ENCODE measurements at places on chromosomes 12 and 14.

- no peak for DNase-seq
Measured at GRCh38 chr14:24991821-24992220, 58.1 kb downstream of the STXBP6 start.

GRCh38 chr12:22672951-22673350 is 48.0 kb downstream of the ETNK1 start:
- DNase-seq = no peak

DNA sequence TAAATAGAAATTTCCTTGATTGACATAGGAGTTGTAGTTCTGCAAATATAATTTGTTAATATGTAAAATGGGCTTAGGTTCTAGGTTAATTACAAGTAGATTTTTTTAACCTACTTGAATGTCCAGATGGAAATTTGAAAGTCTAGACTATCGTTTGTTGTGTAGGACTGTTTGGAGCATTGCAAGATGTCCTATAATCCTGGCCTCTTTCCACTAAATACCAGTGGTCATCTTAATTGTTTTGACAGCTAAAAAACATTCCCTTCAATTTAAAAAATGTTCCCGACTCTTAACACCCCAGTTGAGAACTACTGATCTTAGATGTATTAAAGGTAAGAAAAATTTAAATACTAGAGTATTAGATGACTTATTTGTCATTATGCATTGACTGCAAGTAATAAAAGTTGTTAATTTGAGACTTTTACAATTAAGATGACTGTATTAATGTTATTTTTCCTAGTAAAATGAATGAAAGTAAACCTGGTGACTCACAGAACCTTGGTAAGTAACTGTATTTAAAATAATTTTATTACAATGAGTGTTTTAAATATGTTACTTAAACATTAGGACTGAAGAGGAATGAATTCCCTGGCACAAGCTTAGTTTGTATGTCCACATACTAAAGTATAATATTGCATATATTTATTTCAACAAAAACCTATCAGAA is 21.8 kb downstream of the G2E3 start:
- no peak for DNase-seq

- DNase-seq = no peak
Measured at GRCh38 chr14:49992448-49992847, 99.6 kb downstream of the ARF6 start.

DNA sequence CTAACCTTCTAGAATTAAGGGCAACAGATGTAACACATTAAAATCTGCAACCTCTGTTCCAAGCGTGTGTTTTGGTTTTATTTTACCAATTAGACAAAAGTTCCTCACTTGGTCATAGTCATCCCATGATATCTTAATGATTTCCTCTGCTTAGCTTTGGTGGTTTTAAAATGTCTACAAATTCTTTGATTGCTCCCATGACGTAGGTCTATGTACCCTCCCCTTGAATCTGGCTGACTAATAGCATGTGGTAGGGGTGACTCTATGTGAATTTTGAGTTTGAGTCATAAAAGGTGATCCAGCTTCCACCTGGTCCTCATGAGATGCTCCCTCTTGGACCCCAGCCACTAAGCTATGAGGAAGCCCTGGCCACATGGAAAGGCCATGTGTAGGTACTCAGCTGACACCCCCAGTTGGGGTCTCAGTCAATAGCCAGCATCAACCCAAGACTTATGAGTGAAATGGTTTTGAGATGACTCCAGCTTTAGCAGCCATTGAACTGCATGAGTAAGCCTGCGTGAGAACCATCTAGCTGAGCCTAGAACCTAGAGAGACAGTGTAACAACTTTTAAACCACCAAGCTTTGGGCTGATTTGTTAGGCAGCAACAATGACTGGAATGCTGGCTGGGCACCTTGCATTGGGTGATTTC is 247.1 kb downstream of the MSRB3 start:
- no peak for DNase-seq

DNA sequence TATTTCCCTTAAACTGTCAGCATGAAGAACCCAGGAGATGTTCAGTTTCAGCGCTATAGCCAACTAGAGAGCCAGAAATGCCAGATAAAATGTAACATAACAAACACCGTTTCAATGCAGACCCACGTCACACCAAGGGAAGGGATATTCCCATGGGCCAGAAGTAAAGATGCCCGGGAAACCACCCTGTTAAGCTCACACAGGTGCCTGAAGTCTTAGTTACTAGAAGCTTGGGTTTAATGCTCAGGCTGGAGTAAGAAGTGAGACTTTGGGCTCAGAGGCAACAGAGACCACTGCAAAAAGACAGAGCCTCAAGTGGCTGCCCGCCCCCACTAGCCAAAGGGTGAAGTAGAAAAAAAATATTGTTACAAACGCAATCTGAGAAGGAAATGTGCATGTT is 52.3 kb downstream of the SYNE3 start:
- DNase-seq = no peak

GRCh38 chr14:97523936-97524335 is 726.8 kb downstream of the VRK1 start:
- no peak for DNase-seq

DNA sequence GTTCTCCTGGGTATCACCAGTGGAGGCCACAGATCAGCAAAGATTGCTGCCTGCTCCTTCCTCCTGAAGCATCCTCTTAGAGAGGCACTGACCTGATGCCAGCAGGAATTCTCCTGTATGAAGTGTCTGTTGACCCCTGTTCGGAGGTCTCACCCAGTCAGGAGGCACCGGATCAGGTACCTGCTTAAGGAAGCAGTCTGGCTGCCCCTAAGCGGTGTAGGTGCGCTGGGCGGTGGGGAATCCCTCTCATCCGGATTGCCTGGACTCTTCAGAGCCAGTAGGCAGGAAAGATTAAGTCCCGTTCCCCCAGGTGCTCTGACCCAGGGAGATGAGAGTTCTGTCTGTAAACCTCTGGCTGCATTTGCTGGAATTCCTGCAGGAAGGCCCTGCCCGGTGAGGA is 455.2 kb downstream of the CCDC91 start:
- no peak for DNase-seq

GRCh38 chr14:22887260-22887989 is 4.4 kb downstream of the REM2 start:
- DNase-seq = no peak

DNA sequence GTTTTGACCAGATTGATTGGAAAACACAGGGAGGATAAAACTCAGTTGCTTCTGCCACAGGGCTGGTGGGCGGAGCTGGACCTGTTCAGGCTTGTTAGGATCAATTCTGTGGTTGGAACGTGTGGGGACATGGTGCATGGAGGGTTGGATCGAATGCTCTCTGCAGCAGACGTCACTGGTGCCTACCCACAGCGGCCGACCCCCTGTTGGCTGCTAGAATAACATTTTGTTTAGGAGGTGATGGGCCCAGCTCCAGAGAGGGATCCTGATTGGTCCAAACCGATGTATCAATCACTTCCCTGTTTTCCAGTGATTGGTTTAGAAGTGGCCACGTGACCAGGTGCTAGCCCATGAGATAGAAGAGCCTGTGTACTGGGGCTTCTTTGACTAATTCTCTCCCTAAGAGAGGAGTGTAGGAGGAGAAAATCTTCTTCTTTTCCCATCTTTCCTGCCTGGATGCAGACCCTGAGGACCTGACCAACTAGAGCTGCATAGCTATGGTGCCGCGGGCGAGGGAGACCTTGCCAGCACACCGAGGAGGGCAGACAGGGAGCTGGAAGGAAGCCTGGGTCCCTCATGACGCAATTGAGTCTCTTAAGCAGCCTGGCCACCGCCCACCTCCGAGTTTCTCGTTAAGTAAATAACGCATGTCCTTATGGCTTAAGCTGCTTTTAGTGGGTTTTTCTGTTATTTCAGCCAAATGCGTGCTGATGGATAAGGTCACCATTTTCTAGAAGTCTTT is 163.5 kb downstream of the AACS start:
- no peak for DNase-seq

DNA sequence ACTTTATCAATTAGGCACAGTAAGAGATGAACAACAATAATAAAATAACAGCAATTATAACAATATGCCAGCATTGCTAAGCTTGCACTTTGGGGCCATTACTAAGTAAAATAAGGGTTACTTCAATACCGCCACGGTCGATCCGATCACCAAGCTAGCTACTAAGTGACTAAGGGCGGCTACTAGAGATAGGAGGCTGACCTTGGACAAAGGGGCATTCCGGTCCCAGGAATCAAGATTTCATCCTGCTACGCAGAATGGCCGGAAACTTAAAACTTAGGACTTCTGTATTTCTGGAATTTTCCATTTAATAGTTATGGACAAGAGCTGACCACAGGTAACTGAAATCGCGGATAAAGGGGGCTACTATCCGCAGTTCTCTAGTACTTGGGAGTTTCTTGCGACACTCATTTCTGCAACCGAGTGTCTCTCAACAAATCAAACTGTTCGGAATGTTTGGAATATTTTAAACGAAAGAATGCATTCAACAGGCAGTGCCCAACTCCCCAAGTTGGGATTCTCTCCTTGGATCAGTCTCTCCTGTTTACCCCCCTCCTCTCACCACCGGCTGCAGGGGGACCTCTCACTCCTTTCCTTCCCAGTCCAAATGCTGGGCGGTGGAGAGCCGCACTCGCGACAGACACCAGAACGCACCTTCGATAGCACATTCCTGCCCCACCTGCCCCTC is 650 bp downstream of the HEBP1 start:
- DNase-seq = no peak

- DNase-seq = no peak
Measured at GRCh38 chr12:84875241-84875640, 37.4 kb downstream of the SLC6A15 start.

DNA sequence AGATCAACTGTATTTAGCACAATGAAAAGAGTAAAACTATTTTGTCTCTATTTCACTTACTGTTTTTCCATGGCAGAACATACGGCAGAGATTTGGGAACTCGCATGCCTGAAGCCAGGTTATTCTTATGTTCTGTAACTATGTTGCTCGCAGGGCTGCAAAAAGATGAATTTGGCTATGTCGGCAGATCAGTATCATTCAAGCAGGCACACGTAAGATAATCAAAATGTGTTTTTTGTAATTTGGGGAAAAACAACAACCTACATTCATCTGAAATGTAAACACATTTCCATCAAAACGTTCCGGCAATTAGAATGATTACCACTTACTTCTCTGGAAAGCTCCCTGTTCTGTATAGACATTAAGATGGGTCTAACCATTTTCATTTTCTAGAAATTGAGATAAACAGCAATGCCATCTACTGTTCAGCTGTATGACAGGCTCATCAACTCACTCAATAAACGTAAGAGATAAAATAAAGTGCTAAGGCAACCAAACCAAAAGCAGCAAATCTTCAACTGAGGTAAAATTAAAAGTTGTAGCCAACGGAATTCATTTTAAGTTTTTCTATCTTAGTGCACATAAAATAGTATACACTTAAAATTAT is 13.0 kb downstream of the GTSF1 start:
- no peak for DNase-seq

GRCh38 chr14:103834956-103835355 is 12.4 kb downstream of the PPP1R13B start:
- DNase-seq = no peak

- DNase-seq = no peak
Measured at GRCh38 chr14:55838529-55839052, 258.6 kb downstream of the KTN1 start.

GRCh38 chr12:58583529-58583928 is 336.8 kb downstream of the LRIG3 start:
- no peak for DNase-seq

DNA sequence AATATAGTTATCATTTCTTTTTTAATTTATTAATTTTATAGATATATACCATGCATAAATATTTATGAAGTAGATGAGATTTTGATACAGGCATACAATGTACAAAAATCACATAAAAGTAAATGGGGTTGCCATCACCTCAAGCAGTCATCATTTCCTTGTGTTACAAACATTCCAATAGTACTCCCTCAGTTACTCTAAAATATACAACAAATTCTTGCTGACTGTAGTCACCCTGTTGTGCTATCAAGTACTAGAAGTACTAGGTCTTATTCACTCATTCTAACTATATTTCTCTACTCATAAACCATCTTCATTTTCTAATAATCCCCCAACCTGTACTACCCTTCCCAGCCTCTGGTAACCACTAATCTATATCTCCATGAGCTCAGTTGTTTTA is 432.6 kb upstream of the SYT1 start:
- DNase-seq = no peak

DNA sequence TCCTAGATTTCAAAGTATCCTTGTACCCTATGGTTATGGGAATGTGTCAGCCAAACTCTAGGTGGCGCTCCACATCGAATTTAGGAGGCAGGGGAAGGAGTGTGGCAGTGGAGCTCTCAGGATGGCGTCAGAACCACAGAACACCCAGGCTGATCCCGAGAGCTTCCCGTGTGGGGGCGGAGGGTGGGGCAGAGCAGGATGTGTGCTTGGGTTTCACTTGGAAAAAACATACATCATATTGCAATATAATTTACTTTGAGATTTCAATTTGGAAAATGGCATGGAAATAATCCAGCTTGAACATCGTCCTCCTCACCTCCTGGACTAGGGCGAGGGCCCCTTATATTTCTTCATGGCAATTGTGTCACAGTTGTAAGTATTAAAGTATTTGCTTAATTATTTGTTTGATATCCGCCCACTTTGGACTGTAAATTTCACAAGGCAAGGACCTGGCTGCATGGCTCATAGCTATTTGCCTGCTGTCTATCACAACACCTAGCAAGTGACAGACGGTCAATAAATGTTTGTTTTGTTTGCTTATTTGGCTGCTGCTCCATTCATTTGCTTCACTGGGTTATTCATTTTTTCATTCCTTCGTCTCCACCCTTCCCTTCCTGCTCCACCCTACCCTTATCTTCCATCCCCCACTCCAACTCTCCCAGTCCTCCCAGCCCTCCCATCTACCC is 221.5 kb upstream of the HMGA2 start:
- DNase-seq = no peak

- peak; percentile 52 for DNase-seq
Measured at GRCh38 chr14:23562822-23563472, 4.6 kb downstream of the AP1G2 start.

- DNase-seq = no peak
Measured at GRCh38 chr12:105048315-105048714, 35.9 kb downstream of the ALDH1L2 start.

DNA sequence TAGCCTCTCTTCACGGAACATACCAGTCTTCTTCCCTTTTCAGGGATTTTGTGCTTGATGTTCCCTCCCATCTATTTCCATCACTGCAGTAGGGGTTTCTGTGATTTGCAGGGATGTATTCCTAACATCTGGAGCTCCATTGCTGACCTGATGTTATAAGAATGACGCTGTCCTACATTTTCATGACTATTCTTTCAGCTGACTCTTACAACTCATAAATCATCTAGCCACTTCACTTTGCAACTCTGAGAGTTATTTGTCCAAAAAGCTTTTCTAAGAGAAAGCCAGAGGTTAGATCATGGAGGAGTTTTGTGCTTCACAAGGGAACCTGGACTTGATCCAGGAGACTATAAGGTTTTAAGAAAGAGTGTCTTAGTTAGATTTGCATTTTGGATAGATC is 116.6 kb upstream of the FAR2 start:
- DNase-seq = no peak

Data from activated gamma-delta T cell treated with Interleukin-2 at 50 U/mL for 16 hours (primary cell).